Suprapubic skin (tissue), 4 donors: ENCODE measurements at places on chromosomes 4 and X.

GRCh38 chrX:100658941-100659381 lies 15.0 kb downstream of the SRPX2 start:
- no peak for DNase-seq

- DNase-seq = no peak
Measured at GRCh38 chr4:143348233-143349077, 11.8 kb downstream of the GAB1 start.

GRCh38 chrX:40177489-40177888 lies 79.7 kb upstream of the BCOR start:
- DNase-seq = no peak

DNA sequence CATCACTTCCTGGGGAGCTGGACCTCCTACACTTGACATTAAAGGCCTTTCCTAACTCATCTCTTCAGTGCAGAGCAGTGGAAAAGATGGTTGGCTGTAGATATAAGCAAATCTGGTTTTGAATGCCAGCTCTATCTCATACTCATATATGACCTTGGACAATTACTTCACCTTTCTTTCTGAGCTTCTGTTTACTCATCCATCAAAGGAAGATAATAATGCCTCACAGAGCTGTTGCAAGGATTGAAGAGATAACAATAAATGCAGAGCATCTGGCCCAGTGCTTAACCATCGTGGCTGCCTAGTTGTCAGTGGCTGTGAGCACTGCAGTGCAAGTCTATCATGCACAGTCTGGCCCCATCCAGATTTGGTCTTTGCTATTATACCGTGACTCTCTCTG lies 148.1 kb upstream of the EOLA2 start:
- no peak for DNase-seq

DNA sequence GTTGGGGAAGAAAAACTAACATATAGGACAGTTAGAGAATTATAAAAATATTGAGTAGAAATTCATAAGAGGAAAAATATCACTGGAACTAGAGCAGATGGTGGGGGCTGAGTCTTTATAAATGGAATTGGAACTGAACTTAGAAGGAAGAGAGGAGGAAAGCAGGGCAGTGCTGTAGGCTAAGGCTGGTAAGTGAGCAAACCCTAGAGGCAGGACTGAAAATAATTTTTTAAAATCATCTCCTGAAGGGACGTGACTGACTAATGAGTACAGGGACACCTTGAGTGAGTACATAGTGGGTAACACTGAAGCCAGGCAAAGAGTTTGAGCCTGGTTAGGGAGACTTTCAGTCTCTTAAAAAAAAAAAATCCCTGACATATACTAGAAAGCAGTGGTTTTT lies 63.3 kb downstream of the GALNT7 start:
- no peak for DNase-seq

GRCh38 chr4:176838601-176839433 lies 46.1 kb upstream of the VEGFC start:
- DNase-seq = no peak

DNA sequence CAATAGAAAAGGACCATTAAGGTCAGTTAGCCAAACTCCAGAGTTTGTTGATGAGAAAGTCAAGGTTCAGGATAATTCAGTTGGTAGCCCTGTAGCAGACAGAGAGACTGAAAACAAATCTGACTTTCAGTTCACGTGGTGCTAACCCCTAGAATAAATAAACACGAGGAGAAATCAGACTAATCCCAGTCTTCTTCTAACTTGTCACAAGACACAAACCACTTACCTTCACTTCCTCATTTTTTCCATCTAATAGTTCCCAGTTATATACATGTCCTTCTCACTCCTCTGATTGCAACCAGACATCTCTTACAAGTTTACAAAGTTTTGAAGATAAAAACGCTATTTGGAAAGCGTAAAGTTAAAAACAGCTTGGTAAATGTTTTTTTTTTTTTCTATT lies 7.7 kb downstream of the TLR7 start:
- DNase-seq = no peak

GRCh38 chr4:185341841-185342240 lies 53.9 kb downstream of the LRP2BP start:
- no peak for DNase-seq

- no peak for DNase-seq
Measured at GRCh38 chrX:2451501-2452316, 49.1 kb downstream of the DHRSX start.

GRCh38 chr4:15343000-15343399 lies 84.8 kb upstream of the C1QTNF7 start:
- no peak for DNase-seq

GRCh38 chr4:10438924-10439323 lies 18.3 kb downstream of the ZNF518B start:
- no peak for DNase-seq

DNA sequence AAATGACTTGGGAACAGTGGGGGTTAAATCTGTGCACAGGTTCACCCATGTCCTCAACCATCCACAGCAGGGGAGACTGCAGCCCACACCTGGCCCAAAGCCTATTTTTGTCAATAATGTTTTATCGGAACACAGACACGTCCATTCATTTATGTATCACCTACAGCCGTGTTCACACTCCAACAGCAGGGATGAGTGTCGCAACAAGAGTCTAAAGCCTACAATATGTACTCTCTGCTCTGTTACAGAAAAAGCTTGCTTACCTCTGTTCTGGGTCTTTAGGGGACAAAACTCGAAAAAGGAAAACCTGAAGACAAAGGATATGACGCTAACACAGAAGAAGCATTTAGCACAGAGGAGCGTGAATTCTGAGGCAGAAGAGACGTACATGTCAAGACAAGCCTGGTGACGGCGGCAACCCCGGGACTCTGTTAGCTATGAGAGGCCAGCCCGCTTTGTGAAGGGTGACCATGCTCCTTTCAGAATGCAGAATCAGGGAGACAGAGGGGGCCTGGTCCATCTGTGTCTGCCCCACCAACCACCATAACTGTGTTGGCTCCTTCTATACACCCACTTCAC lies 45.5 kb downstream of the AFAP1 start:
- DNase-seq = no peak

GRCh38 chrX:131741103-131741581 lies 197.3 kb downstream of the OR13H1 start:
- DNase-seq = no peak

- DNase-seq = no peak
Measured at GRCh38 chr4:181757098-181757497, 486.1 kb upstream of the TENM3 start.

- DNase-seq = no peak
Measured at GRCh38 chr4:15955670-15956069, 7.3 kb downstream of the FGFBP2 start.

DNA sequence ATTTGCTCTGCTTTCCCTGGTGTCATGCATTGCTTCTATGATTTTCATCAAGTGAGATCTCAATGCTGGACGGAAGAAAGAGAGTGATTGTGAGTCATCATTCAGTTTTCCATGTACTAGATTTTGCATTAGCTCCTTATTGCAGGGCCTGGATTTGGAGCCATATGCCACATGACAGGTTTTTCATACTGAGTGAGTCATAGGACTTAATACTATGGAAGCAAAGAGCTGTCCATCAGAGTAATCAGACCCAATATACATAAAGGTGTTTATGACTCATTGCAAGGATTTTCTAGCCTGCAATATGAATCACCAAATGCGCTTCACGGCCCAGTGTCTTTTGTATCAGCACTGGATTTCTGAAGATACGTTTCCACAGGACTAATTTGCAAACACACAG lies 11.2 kb upstream of the TFDP3 start:
- DNase-seq = no peak

- DNase-seq = no peak
Measured at GRCh38 chr4:184644553-184645307, 4.5 kb downstream of the CASP3 start.

DNA sequence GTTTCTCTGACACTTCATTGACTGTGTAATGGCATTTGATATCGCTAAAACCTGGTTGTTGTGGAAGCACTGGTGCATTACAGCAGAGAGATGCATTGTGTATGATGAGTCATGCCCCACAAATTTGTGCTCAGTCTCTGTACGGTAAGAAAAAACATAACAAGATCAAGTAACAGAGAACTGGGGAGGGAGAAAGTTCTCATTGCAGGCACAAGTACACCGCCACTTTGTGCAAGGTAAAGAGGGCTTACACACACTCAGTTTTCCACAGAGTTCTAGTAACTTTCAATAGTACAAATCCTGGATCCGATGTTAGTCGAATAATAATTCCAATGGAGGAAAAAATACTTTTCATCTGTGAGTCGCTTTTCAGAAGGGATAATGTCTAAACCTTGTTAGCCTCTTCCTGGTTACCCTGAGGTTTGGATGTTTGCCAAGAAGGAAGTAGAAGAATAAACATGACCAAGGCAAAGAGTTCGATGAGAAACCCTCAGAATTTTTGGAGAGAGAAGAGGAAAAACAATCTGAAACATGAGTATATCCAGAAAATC lies 512.5 kb upstream of the SLIT2 start:
- no peak for DNase-seq

DNA sequence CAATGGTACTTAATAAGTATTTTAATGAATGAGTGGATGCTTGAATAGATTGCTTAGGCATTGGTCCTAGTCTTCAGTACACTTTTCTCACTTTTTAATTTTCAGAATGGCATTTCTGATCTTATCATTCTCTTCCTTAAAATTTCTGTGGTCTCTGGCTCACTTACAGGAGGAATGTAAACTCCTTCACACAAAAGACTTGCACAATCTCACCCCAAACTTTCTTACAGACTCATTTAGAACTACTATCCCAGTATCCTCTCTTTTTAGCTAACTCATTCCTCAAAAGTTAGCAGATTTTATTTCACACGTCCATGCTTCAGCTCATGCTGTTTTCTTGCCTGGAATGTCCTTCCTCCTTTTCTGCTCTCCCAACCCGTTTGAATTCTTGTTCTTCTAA lies 350.1 kb downstream of the GRXCR1 start:
- no peak for DNase-seq

GRCh38 chr4:84623661-84624060 lies 40.7 kb downstream of the CDS1 start:
- no peak for DNase-seq

DNA sequence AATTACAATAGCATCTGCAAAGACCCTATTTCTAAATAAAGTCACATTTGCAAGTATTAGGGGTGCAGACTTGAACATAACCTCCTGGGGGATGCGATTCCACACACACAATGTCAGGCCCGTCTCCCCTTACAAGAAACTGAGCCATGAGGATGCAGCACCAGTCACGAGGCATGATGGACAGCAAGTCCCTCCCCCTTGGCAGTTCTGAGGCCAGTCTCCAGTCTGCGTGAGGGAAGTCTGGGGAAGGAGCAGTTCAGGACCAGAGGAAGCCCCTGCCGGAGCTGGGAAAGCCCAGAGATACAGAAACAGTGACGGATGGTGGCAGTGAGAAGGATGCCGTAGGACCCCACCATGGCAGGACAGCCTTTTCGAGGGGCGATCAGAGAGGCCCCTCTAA lies 9.4 kb downstream of the FAM53A start:
- no peak for DNase-seq

DNA sequence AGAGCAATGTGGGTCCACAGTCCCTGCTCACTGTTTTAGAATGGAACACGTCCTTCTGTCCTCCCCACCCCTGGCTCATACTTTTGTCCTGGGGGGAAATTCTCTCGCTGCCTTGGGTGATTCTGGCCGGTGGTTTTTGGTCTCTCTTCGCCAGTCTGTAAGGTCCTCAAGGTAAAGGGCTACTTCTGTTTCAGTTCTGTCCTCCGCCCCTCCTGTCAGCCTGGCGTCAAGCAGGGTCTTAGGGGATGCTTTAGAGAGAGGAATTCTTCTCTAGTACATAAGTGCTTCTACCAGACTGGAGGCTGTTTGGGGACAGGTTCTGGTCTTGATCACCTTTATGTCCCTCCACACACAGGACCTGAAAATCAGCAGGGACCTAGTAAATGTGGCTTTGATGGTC lies 617 bp upstream of the MRFAP1L1 start:
- DNase-seq = no peak

GRCh38 chr4:62627141-62627540 lies 1427.0 kb downstream of the ADGRL3 start:
- DNase-seq = no peak

GRCh38 chr4:107603430-107603829 lies 116.6 kb downstream of the PAPSS1 start:
- no peak for DNase-seq

- DNase-seq = no peak
Measured at GRCh38 chr4:109999585-109999912, 86.9 kb downstream of the EGF start.

DNA sequence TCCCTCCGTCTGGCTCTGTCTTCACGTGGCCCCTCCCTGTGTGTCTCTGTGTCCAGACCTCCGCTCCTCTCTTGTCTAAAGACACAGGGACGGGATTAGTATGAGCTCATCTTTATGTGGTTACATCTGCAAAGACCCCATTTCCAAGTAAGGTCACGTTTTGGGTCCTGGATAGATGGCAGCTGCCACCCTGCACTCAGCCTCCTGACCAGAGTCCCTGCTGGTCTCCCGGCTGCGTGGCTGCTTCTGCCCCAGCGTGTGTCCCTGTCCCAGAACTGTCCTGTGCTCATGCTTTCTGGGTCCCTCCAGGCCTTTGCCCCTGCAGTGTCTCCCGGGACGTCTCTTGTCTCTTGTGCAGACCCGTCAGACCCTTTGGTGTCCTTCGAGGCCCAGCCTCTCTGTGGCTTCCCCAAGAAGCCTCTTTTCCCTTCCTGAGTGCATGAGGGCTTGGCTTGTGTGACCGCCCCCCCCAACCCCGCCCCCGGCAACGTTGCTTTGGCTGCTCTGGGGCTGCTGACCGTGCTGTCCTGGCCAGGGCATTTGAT lies 107.3 kb downstream of the PSAPL1 start:
- DNase-seq = no peak

DNA sequence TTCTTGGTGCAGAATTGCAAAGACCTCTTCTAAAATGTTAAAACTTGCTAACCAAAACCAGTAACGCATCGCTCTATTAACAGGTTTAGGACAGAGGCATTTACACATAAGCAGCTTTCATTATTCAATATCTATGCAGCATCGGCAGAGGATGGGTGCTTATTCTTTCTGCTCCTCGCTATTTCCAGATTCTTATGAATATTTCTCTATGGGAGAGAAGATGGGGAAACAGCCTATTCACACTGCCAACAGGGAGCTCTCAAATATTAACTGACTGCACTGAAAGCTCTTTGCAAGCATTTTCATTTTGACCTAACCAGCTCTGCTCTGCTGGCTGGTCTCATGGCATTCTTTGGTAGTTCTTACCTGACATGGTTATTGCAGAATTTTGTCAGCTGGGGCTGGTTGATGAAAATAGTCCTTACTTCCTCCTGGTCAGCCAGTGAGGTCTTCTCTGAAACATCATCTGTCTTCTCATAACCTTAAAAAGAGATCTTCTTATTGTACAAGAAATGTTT lies 30.2 kb downstream of the ATP8A1 start:
- DNase-seq = no peak

- no peak for DNase-seq
Measured at GRCh38 chr4:103201253-103201652, 3.1 kb upstream of the CENPE start.

DNA sequence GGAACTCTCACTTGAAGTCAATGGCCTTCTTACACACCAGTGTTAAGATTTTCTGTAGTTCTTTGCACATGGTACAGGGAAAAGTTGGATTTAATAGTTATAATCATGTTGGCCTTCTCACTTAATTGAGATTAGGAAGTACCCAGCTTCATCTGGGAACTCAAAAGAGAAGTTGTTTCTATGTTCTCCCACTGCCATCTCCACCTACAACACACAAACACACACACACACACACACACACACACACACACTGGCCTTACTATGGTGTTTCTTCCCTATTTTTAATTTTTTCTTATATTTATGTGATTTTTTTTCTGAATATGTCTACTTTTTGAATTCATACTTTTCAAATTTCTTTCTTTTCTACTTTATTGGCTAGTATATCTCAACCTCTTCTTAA lies 10.0 kb upstream of the CHIC2 start:
- DNase-seq = no peak
